Tongue (tissue), 3 donors: ENCODE measurements at places on chromosomes 3 and 15.

DNA sequence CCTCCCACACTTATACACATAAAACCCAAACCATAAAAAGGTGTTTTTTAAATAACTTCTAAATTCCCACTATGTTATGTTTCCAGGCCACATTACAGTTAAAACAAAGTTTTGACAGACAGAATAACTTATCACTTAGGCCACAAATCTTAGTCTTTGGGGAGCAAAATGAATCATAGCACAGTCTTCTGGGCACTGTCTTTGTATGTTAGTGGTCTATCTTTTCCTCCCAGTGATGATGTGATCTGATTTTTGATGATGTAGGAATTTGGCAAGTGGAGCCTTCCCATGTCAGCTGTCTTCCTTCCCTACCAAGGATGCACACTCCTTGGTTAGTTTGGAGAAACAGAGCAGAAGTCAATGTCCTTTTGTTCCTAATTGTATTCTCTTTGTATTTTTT lies 67.3 kb downstream of the THSD4 start:
- DNase-seq, result no peak

DNA sequence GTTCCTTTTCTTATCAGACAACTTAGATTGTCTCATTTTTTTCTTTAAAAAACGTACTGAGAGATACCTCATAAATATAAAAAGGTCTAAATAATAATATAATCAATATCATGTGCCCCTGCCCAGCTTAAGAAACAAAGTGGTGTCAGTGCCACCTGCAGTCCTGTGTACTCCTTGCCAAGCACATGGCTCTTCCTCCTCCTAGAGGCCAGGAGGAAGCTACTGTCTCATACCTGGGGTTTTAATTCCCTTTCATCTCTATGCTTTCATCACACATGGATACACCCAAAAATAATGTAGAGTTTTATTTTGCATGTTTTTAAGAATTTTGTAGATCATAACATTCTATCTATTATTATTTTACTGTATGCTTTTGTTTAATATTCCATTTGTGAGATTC lies 98.6 kb upstream of the C15orf61 start:
- DNase-seq, result no peak

DNA sequence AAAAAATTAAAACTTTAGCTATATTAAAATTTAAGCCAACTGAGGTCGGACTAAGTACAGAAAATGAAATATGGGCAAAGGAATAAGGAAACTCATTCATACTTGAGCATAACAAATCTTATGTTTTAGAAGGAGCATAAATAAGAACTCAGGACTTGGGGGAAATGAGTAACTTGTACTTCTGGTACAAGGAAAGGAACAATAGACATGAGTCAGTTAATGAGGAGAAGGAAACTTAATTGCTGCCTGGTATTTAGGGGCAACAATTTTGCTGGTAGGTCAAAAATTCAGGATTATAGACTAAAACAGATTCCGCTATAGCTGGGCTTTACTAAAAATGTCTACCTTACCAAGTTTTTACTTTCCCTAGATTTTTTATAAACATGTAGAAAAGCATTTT lies 113.1 kb downstream of the MYO5A start:
- DNase-seq, result no peak

DNA sequence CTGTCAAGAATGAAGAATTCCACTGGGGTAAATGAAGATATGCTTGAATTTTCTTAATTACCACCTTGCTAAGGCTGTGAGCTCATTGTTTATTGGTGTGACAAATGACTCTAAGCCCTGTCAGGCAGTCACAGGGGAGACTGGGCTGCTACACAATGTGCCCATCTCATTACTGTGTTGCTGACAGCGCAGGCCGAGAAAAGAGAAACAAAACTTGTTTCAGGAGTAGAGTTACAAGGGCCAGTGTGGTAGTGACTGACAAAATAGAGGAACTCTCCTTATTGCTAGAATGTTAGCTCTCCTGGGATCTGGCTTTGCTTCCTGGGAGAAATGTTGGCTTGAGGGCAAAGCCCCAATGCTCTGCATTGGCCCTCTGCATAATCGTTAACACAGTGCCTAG lies 130.4 kb upstream of the CRBN start:
- no peak for DNase-seq

GRCh38 chr15:101406036-101406435 lies 83.5 kb downstream of the PCSK6 start:
- DNase-seq, result no peak

DNA sequence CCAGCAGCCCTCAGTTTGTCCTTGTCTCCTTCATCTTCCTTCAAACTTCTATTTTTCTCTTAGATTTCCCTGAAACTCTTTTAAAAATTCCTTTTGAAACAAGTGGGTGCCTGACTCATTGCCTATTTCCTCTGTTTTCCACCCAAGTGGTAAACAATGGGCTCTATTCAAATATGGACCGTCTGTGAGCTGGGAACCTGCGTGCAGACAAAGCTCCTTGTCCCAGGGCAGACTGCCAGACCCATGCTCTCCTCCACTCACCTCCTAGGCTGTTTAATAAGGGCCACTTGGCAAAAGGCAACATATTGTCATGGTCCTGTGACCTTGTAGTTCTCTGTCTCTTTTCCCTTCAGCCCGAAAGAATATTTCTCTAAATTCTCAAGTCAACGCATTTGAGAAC lies 332.7 kb upstream of the THBS1 start:
- DNase-seq, result no peak
